Sigmoid colon (tissue), 7 donors: ENCODE measurements at places on chromosomes 3 and 15. TPM values are rescaled to one million over a fixed set of nuclear protein-coding genes. Genes with fewer than 3 reads are reported as not detected.

DNA sequence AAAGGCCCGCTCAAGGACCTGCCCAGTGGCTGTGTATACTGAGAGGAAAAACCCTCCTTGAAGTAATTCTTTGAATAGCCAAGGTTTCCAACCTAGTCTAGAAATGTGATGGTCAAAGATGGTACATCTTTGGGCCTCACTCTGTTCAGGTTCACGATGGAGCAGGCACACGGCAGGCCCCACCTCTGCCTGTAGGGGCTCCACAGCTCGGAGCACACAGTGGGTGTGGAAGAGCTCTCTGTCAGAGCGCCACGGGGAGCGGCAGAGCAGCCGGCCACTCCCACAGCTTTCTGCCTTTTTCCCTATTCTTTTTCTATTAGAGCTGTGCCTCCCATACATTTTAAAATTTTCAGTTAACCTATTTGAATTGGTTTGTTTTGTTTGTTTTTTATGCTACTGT, 89.5 kb downstream of the CTNNB1 start:
- no peak for DNase-seq

GRCh38 chr3:32410367-32411246, 19.0 kb downstream of the CMTM7 start:
- no peak for DNase-seq

GRCh38 chr15:99385865-99386264, 134.6 kb downstream of the LRRC28 start:
- DNase-seq, result no peak

DNA sequence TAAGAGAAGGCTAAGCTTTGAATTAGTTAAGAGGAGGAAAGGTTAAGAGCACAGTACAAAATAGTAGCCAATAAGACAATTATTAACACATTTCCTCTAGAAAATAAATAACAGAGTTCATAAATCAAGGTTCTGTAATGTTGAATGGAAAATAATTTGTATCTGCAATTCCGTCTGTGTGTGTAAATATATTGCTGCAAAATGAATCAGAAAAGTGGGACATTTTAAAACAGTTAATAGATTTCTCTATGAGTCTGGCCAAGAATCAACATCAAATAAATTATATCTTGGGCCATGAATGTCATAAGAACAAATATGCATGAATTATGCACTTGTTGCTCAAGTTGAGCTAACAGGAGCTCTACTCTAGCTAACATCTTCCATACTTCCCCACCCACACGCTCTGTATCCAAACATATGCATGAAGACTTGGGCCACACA, 14.2 kb upstream of the SUCNR1 start:
- no peak for DNase-seq

DNA sequence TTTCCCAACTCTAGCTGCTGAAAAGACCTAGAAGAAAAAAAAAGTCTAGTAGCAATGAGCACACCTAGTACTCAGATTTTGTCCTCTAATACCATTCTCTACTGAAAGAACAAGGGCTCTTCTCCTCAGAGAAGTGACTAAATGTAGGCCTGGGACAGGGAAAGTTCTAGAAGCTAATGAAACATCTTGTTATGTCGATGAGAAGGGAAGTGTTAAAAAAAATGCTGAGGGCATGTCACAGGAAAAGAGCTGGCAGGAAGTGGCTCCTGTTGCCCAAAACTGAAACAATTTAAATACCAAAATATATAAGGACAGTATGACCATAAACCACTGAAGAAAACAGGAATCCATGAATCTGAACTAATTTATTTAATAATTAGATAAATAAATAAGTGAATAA, 581.4 kb upstream of the TBL1XR1 start:
- DNase-seq, result no peak

DNA sequence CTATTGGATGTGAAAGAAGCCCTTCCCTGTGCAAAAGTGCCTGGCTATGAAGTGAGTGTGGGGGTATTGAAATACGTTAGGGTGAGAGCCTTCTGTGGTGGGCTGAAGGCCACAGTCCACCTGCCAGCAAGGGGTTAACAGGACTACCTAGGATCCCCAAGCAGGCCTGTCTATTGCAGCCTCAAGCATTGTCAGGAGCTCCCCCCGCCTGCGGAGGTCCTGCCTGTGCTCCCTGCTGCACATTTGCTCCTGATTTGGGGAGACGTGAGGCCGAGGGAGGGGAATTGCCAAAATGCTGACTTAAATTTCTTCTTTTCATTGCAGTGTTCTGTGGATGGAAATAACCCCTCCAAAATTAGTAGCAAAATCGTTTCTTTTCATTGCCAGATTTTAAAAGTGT, 56.2 kb downstream of the GABRG3 start:
- DNase-seq, result no peak

Gene ATP8B4
- 4.9 TPM for total RNA-seq

DNA sequence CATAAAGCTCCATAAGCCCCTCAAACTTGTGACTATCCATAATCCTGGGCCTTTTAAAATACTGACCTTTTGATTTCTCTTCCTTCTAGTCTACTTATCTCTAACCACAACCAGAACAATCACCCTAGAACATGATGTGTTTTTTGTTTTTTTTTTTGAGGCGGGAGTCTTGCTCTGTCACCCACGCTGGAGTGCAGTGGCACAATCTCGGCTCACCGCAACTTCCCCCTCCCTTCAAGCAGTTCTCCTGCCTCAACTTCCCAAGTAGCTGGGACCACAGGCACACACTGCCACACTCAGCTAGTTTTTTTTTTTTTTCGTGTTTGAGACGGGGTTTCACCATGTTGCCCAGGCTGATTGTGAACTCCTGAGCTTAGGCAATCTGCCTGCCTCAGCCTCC, 25.1 kb downstream of the VPS39 start:
- no peak for DNase-seq

- DNase-seq, result no peak
Measured at GRCh38 chr3:191381303-191381702, 51.0 kb upstream of the UTS2B start.
